ENCODE measurements at places on chromosomes 2 and 18. TPM values are rescaled to one million over a fixed set of nuclear protein-coding genes. Genes with fewer than 3 reads are reported as not detected.

DNA sequence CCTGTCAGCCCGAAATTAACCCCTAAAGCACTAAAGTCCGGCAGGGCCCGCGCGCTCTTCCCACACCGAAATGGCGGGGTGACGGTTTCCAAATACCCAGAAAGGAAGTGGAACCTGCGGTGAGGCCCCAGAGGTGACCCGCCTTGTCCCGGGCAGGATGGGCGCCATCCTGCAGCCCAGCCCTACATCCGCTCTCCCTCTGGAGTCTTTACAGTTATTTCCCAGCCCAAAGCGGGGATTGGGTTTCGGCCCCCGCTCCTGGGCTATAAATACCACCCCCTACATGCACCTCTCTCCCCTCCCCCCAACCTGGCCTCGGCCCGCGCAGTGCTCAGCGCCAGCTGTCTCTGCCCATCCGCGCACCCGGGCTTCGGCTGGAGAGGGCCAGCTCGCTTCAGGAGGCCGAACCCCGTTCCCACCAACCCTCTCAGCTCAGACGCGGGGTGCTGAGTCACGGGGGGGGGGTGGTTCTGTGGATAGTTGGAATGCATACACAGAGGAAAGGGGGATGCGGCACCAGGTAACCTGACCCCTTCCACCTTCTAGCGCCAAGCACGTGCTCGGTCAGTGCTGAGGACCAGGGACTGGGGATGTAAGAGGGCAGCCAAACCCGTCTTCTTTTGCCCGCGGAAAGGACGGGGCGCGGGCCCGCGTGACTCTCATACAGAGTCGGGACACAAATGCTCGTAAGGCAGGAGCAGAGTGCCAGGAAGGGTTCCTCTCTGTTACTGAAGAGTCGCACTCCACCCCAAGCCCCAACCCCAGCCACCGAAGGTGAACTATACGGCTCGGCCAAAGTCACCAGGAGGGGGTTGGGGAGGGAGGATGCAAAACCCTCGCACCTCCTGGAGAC lies at the start of gene TUBA4B:
TSS of gene TUBA4B (plus strand) at position 344 of the 853 bp plus-strand sequence. CDS start at position 509, 165 bp downstream.
- peaks cover 39% of the 10 kb centered on the region for H3K36me3 ChIP-seq
- H3K4me1 ChIP-seq = peaks cover 57% of the 10 kb centered on the region
- H3K4me3 ChIP-seq = peak within 1 kb of the TSS; percentile 88
- DNase-seq = peak; percentile 81
- H3K27me3 ChIP-seq = no peaks in the 10 kb centered on the region
- peak within 1 kb of the TSS; percentile 87 for H3K27ac ChIP-seq

DNA sequence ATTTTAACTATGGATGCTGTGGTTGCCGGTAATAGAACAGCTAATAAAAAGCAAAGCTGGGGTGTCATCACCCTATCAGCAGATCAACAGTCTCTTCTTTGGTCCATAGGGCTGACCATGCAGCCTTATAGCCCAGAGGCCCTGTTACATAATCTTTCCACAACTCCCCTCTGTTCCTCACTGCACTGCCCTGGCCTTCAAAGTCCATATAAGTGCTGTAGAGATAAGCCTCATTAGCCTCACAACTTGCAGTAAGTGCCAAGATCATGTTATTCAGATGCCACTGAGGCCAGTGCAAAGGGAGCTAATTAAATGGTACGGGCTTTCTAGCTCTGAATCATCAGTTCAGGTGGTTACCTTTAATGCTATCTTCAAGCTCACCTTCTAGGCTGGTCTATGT lies 89.7 kb upstream of the CXCR4 start:
- H3K4me3 ChIP-seq = no peak overlapping the region
- no peak overlapping the region for H3K27ac ChIP-seq
- no peaks in the 10 kb centered on the region for H3K27me3 ChIP-seq
- no peaks in the 10 kb centered on the region for H3K36me3 ChIP-seq

DNA sequence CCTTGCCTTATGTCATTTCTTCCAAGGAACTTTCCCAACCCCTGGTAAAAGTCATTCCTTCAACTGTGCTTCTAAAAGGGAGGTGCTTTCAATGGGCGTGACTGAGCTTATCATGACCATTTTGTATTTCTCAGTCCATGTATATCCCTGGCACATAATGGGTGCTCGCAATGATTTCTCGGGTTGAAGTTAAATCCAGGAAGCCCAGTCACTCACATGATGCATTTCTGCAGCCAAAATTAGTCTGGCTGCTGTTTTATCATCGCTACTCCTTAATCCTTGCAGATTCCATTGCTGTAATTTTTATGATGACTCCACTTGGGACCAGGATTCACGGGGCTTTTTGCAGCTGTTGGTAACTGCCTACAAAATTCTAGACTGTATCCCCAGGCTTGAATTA lies 25.9 kb upstream of the RFX8 start:
- H3K4me3 ChIP-seq = no peak overlapping the region

DNA sequence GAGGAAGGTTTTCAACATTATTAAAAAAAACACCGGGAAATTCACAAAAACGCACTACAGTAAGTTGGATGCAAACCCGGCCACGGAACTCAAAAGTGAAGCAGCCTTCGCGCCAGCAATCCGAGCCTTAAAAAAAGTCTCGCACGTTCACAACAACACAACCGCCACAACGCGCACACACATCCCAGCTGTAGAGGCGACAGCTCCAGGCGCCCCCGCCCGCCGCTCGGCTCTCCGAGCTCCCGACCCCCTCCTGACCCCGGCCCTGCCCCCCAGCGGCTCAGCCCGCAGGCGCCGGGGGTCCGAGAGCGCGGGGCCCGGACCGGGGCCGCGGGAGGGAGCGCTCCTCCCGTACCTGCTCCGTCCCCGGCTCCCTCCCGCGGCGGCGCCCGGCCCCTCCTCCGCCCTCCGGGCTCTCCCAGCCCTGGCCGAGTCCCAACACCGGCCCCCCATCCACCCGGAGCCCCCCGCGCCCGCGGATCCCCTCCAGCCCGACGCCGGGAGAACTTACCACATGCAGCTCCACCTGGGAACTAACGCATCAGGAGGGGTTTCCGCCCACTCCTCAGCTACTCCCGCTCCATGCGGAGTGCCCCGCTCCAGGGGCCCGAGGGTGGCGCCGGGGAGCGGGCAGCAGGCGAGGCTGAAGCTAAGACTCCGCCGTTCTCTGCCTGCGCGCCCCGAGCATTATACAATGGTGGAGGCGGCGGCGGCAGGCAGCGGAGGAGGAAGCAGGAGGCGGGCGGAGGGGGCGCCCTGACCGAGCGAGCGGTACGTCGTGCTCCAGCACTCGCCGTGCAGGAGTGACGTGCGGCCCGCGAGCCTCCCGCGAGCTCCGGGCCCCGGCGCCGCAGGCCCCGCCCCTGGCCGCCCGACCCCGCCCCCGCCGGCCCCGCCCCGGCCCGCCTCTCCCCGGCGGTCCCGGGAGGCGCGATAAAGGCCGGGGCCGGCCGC lies at the start of gene SERTAD2:
TSS of gene SERTAD2 (minus strand) at position 805 of the 954 bp plus-strand sequence. CDS start 17,042 bp downstream, outside the sequence.
- H3K4me3 ChIP-seq = peak within 1 kb of the TSS; percentile 91
- peak; percentile 88 for DNase-seq
- no peaks in the 10 kb centered on the region for H3K36me3 ChIP-seq
- peaks cover 38% of the 10 kb centered on the region for H3K4me1 ChIP-seq
- peak within 1 kb of the TSS; percentile 94 for H3K27ac ChIP-seq
- no peaks in the 10 kb centered on the region for H3K27me3 ChIP-seq

DNA sequence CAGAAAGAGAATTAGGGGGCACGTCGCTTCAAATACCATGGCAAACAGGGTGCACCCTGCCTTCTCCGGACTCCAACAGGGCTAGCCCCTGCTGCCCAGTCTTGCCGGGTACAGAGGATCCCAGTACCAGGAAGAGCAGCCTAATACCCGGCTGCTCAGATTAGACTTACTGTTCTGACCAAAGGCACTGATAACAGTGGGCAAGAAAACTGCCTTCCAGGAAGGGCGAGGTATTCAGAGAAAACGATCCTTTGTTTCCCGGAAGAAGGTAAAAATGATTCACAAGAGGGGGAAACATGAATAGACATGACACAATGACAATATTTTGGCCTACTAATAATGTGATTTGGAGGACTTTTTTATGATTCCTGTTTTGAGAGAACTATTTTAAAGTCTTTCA lies 99.9 kb downstream of the SS18 start:
- H3K27me3 ChIP-seq = no peaks in the 10 kb centered on the region
- H3K4me1 ChIP-seq = no peaks in the 10 kb centered on the region
- DNase-seq = no peak
- H3K27ac ChIP-seq = no peak overlapping the region
- no peak overlapping the region for H3K4me3 ChIP-seq

DNA sequence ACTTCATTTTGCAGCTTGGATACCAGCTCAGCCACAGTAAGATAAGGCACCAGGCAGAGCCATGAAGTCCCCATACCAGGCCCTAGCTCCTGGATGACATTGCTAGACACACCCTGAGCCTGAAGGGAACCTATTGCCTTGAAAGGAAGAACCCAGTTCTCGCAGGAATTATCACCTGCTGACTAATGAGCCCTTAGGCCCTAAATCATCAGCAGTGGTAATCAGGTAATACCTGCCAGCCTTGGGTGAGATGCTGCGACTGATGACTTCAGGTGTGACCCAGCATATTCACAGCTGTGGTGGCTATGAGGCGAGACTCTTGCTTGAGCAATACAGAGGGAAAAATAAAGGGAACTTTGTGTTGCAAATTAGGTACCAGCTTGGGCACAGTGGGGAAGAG lies 24.9 kb downstream of the CLK1 start:
- H3K4me1 ChIP-seq = no peaks in the 10 kb centered on the region
- no peak overlapping the region for H3K4me3 ChIP-seq
- H3K27me3 ChIP-seq = no peaks in the 10 kb centered on the region
- no peaks in the 10 kb centered on the region for H3K36me3 ChIP-seq
- no peak overlapping the region for H3K27ac ChIP-seq

- no peaks in the 10 kb centered on the region for H3K27me3 ChIP-seq
- no peaks in the 10 kb centered on the region for H3K36me3 ChIP-seq
- no peak for DNase-seq
Measured at GRCh38 chr18:64659196-64659595, 510.3 kb upstream of the LINC00305 start.

DNA sequence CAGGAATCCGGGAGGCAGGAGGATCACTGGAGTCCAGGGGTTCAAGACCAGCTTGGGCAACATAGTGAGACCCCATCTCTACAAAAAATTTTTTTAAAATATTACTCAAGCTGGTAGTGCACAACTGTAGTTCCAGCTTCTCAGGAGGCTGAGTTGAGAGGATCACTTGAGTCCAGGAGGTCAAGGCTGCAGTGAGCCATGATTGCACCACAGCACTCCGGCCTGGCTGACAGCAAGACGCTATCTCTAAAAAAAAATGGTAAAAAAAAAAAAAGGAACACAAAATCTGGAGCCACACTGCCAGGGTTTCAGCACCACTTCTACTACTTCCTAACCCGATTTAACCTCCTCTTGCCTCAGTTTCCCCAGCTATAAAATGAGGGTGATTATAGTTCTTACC lies 57.0 kb downstream of the STEAP3 start:
- no peaks in the 10 kb centered on the region for H3K36me3 ChIP-seq
- H3K4me1 ChIP-seq = peaks cover 4% of the 10 kb centered on the region
- H3K27ac ChIP-seq = no peak overlapping the region

- no peak overlapping the region for H3K4me3 ChIP-seq
- no peaks in the 10 kb centered on the region for H3K4me1 ChIP-seq
- H3K27ac ChIP-seq = no peak overlapping the region
- H3K27me3 ChIP-seq = peaks cover 10% of the 10 kb centered on the region
- no peak for DNase-seq
Measured at GRCh38 chr2:231017231-231017598, 20.1 kb upstream of the C2orf72 start.

- peaks cover 2% of the 10 kb centered on the region for H3K36me3 ChIP-seq
- H3K27me3 ChIP-seq = no peaks in the 10 kb centered on the region
- H3K4me3 ChIP-seq = no peak overlapping the region
- no peak for DNase-seq
- no peaks in the 10 kb centered on the region for H3K4me1 ChIP-seq
- H3K27ac ChIP-seq = no peak overlapping the region
Measured at GRCh38 chr2:219086196-219086595, 25.5 kb upstream of the IHH start.

DNA sequence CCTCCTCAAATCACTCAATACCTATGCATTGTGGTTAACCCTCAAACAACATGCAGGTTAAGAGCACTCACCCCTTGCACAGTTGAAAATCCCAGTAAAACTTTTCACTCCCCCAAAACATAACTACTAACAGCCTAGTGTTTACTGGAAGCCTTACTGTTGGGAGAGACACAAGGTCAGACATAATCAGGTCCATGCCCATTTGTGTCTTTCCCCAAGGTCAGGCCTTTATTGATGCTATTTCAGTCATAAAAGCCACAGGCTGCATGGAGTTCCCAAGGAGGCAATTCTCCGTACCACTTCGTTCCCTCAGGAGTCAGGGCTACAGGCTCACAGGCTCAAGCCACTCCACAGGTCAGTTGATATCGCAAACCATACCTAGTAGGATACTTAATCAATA lies 180.2 kb downstream of the NCK2 start:
- no peak overlapping the region for H3K4me3 ChIP-seq
- H3K27ac ChIP-seq = no peak overlapping the region
- H3K36me3 ChIP-seq = no peaks in the 10 kb centered on the region
- peaks cover 54% of the 10 kb centered on the region for H3K4me1 ChIP-seq
- no peaks in the 10 kb centered on the region for H3K27me3 ChIP-seq

GRCh38 chr2:228768818-228769217 lies 502.3 kb downstream of the PID1 start:
- H3K4me1 ChIP-seq = no peaks in the 10 kb centered on the region
- no peak overlapping the region for H3K4me3 ChIP-seq
- DNase-seq = no peak
- H3K27ac ChIP-seq = no peak overlapping the region

- no peaks in the 10 kb centered on the region for H3K27me3 ChIP-seq
- no peak for DNase-seq
- H3K4me1 ChIP-seq = peaks cover 5% of the 10 kb centered on the region
- no peaks in the 10 kb centered on the region for H3K36me3 ChIP-seq
- no peak overlapping the region for H3K27ac ChIP-seq
Measured at GRCh38 chr2:160583813-160584537, 90.4 kb upstream of the RBMS1 start.

GRCh38 chr2:8953525-8953924 lies 50.0 kb downstream of the MBOAT2 start:
- H3K27me3 ChIP-seq = no peaks in the 10 kb centered on the region
- H3K4me1 ChIP-seq = no peaks in the 10 kb centered on the region
- H3K27ac ChIP-seq = no peak overlapping the region
- no peaks in the 10 kb centered on the region for H3K36me3 ChIP-seq
- no peak for DNase-seq

Gene IL36G
- total RNA-seq = not detected

Gene PSMD1
- 31.3 TPM for total RNA-seq

Gene SPP2
- not detected for total RNA-seq

Gene CCDC68
- total RNA-seq = not detected

Gene ACOXL
- total RNA-seq = not detected

Gene FBXO48
- 0.44 TPM for total RNA-seq

Gene LRRC30
- total RNA-seq = not detected

Gene SH3RF3
- total RNA-seq = 5.2 TPM

Gene CTIF
- 1.1 TPM for total RNA-seq

Gene CDK15
- total RNA-seq = not detected

Gene CROCC2
- not detected for total RNA-seq

Gene NEU2
- total RNA-seq = not detected

Measured in CD4-positive, alpha-beta T cell (primary cell).